Skin of body (tissue), 3 donors: ENCODE measurements at places on chromosomes 1 and 21. TPM values are rescaled to one million over a fixed set of nuclear protein-coding genes. Genes with fewer than 3 reads are reported as not detected.

DNA sequence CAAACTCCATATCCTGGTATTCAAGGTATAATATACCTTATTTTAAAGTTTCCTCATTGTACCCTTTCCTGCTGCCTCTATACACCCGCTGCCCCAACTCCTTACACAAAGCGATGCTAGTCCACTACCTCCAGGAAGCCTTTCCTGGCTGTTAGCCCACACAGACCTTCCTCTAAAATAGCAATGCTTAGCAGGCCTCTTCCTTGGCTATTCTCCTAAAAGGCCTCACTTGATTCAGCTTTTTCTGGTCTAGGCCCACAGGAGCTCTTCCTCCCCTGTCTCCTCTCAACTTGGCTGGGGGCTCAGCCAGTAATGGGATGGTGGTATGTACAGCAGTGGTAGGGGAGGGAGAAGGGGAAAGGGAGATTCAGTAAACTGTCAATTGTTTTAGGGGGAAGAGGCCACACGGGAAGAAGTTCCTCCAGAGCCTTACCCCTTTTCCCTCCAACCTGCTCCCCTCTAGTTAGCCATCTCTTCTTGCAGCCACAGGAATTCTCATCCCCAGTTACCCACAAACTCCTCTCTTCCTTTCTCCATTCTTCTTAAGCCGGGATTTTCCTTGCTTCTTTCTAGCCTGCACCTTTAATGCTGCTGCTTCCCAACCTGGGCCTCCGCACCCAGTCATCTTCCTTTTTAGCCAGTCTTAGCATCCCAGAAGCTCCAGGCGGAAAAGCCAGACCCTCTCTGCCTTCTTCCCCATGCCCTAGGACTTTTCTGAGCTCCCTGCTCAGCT, 2.6 kb downstream of the LRRC41 start:
- peak; percentile 19 for DNase-seq

DNA sequence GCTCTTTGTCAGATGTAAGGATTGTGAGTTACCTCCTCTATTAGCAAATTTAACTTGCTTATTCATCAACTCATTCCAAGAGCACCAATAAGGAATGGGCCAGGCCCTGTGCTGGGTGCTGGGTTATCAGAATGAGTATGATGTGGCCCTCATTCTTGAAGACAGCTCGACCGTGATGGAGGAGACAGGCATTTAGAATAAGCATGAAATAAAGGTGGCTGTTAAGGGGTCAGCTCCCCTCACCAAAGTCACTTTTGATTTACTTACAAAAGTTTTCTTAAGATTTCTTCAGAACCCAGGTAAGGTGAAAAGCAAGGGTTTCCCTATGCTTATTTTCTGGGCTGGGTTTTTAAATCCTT, 15.3 kb upstream of the PADI1 start:
- no peak for DNase-seq

DNA sequence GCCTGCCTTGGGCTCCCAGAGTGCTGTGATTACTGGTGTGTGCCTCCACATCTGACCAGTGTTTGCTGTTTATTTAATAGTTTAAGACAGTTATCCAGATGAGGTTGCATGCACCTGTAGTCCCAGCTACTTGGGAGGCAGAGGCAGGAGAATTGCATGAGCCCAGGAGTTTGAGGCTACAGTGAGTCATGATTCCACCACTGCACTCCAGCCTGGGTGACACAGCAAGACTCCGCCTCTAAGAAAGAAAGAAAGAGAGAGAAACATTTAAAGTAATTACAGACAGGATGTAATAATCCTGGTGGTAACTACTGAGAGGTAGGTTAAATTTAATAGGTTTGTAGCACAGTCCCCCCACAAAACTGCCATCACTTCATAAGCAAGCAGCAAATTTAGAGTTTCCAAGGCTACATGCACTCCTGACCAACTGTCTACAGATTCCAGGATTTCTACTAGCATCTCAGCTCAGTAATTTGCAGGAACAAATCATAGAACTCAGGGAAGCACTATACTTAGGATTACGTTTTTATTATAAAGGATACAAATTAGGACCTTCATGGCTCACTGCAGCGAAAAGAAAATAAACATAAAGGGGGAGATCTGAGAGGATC, 89.6 kb downstream of the PKN2 start:
- DNase-seq: no peak

GRCh38 chr1:172178886-172179285, 241.6 kb upstream of the C1orf105 start:
- DNase-seq: no peak

GRCh38 chr1:109877317-109877771, 33.3 kb upstream of the CSF1 start:
- peak; percentile 85 for DNase-seq

GRCh38 chr1:43783671-43784205, 76.4 kb downstream of the ST3GAL3 start:
- no peak for DNase-seq

Gene MTARC1
- total RNA-seq: 15.5 TPM

Gene ZNF683
- total RNA-seq: not detected

DNA sequence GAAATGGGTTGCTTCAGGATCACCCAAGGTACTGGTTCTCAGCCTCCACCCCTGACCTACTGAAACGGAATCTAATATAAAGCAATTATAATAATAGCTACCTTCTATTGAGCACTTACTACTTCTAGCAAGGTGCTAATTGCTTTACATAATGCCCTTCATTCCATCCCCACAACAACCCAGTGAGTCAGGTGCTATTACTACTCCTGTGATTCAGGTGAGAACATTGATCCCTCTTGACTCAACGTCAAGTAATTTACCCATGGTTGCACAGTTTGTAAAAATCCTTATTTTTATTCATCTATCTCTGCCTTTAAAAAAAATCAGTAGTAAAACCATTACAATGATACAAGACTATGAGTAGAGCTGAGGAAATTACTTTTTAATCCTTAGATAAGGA, 85.2 kb downstream of the UCHL5 start:
- DNase-seq: no peak

GRCh38 chr1:41690331-41690730, 205.8 kb upstream of the EDN2 start:
- no peak for DNase-seq

- DNase-seq: no peak
Measured at GRCh38 chr1:24925082-24925779, 4.8 kb downstream of the RUNX3 start.

Gene KCNC4
- total RNA-seq: 1.5 TPM

DNA sequence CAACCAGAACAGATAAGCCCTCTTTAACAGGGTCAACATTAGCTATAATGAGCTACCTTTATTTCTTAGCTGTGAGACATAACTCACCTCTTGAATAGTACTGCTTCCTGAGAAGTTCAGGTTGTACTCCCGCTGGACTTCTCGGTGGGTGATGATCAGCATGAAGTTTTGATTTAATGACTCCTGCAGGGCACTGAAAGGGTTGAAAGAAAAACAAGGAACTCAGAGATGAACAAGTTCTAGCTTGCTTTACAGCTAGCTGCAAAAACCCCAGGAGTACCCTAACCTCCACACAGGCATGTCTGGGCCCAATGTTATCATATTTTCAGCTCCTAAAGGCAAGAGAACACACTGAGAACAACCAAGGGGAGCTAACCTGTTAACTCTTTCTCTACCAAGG, 254.4 kb downstream of the FAF1 start:
- no peak for DNase-seq

GRCh38 chr21:24163539-24163938, 1443.7 kb downstream of the MRPL39 start:
- no peak for DNase-seq

Gene AKNAD1
- 0.20 TPM for total RNA-seq

Gene PRAMEF5
- not detected for total RNA-seq

DNA sequence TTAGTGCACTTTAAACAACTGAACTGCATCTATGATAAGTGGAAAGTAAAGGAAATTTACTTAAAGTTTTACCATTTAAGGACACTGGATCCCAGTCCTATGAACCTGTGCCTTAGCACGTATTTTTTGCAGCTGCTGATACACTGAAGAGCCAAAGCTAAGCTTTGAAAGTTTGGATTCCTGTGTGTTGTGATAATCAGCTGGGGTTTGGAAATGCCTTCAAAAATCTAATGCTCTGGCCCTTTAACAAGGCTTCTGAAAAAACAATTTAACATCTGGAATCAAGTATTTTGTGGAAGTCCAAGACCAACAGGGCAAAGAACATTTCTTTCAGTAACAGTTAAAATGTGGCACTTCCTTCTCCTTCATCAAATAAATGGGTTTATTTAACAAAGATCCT, 51.8 kb downstream of the DDAH1 start:
- peak; percentile 35 for DNase-seq

- DNase-seq: no peak
Measured at GRCh38 chr1:110615548-110616130, 9.5 kb upstream of the KCNA2 start.

DNA sequence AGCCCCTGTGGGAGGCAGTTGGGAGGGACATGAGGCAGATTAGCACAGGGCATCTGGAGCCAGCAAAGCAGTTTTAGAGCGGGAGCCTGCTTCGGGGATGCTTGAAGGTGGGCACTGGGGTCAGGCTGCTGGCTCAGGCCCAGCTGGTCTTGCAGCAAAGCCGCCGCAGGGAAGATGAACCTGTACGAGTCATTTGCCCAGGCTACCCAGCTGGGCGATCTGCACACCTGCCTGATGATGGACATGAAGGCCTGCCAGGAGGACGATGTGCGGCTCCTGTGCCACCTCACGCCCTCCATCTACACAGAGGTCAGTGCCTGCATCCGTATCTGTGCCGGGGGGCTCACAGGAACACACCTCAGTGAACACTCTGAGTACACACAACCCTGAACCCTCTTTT, 7.7 kb upstream of the SLC27A3 start:
- no peak for DNase-seq

GRCh38 chr1:71049951-71050598, 2.5 kb upstream of the PTGER3 start:
- DNase-seq: peak; percentile 55

Gene EDARADD
- 3.0 TPM for total RNA-seq
